Tibial nerve (tissue), 4 donors: ENCODE measurements at places on chromosomes 3 and 15.

DNA sequence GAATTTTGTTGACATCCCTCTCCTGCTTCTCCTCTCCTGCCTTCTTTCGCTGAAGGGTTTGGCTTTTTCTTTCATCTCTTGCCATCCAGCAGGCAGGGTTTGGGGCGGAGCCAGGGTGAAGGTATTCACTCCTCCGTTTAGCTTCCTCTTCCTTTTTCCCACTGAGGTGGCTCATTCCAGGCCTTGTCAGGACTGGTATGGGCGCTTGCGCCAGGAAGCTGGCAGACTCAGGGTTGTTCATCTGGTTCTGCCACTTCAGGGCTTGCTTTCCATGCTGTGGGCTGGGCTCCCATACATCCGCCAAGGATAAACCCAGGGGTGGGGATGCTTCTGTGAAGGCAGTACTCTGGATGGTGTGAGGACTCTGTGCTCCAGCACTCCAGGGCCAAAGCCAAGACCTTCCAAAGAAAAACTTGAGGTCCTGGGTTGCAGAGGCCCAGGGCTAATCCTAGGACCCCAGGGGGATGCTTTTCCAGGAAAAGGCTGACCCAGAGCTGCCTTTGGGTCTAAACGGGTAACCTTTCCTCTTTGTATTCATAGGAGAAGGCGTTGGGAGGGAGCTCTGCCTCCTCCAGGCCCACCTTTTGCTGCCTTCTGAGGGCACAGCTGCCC is 7.7 kb upstream of the AMOTL2 start:
- no peaks in the 10 kb centered on the region for H3K36me3 ChIP-seq
- no peak for DNase-seq
- H3K4me1 ChIP-seq = peaks cover 20% of the 10 kb centered on the region
- H3K4me3 ChIP-seq = no peak overlapping the region

- H3K36me3 ChIP-seq = no peaks in the 10 kb centered on the region
- no peak overlapping the region for H3K4me3 ChIP-seq
- H3K27me3 ChIP-seq = no peaks in the 10 kb centered on the region
- peak overlapping the region; percentile 41 for H3K27ac ChIP-seq
- peaks cover 63% of the 10 kb centered on the region for H3K4me1 ChIP-seq
- DNase-seq = no peak
Observed at GRCh38 chr3:63933459-63933858, 21.3 kb upstream of the SCAANT1 start.

- DNase-seq = no peak
- H3K4me3 ChIP-seq = no peak overlapping the region
- H3K27me3 ChIP-seq = no peaks in the 10 kb centered on the region
- H3K36me3 ChIP-seq = no peaks in the 10 kb centered on the region
Observed at GRCh38 chr15:71306538-71306937, 191.3 kb downstream of the THSD4 start.

DNA sequence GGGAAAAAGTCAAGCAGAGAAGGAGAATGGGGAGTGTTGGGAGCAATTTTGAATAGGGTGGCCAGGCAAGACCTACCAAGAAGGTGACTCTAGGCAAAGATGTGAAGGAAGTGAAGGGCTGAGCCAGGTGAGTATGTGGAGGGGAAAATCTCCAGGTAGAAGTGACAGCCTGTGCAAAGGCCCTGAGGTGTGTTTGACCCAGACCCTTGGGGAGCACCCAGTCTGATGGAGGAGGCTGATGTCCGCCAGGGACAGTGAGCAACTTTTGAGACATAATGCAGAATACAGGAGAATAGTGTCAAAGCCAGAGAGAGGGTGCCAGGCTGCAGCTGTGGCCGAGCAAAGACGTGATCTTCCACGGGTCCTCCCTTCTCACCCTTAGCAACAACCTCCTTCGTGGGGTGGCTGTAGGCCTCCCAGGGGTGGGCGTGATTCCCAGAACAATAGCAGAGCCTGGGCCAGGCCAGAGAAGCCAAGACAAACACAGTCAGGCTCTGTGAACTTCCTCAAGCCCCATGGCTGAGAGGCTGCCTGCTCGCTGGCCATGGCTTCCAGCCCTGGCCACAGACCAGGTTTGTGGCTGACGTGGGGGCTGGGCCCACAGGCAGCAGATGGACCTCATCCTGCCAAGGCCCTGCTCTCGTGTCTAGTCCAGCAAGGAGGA is 58.1 kb downstream of the SLC6A6 start:
- H3K27ac ChIP-seq = no peak overlapping the region
- H3K27me3 ChIP-seq = no peaks in the 10 kb centered on the region
- no peaks in the 10 kb centered on the region for H3K4me1 ChIP-seq
- H3K4me3 ChIP-seq = no peak overlapping the region

GRCh38 chr15:47792231-47792630 is 74.9 kb downstream of the SEMA6D start:
- H3K4me3 ChIP-seq = no peak overlapping the region
- no peak overlapping the region for H3K27ac ChIP-seq
- H3K36me3 ChIP-seq = no peaks in the 10 kb centered on the region
- no peaks in the 10 kb centered on the region for H3K27me3 ChIP-seq
- DNase-seq = no peak

GRCh38 chr3:150073031-150073430 is 102.3 kb upstream of the PFN2 start:
- no peaks in the 10 kb centered on the region for H3K27me3 ChIP-seq
- H3K27ac ChIP-seq = no peak overlapping the region
- H3K36me3 ChIP-seq = no peaks in the 10 kb centered on the region

- H3K4me1 ChIP-seq = no peaks in the 10 kb centered on the region
- no peak for DNase-seq
- H3K4me3 ChIP-seq = no peak overlapping the region
- no peaks in the 10 kb centered on the region for H3K27me3 ChIP-seq
- H3K36me3 ChIP-seq = no peaks in the 10 kb centered on the region
- H3K27ac ChIP-seq = no peak overlapping the region
Observed at GRCh38 chr3:195240171-195240701, 30.7 kb downstream of the XXYLT1 start.

DNA sequence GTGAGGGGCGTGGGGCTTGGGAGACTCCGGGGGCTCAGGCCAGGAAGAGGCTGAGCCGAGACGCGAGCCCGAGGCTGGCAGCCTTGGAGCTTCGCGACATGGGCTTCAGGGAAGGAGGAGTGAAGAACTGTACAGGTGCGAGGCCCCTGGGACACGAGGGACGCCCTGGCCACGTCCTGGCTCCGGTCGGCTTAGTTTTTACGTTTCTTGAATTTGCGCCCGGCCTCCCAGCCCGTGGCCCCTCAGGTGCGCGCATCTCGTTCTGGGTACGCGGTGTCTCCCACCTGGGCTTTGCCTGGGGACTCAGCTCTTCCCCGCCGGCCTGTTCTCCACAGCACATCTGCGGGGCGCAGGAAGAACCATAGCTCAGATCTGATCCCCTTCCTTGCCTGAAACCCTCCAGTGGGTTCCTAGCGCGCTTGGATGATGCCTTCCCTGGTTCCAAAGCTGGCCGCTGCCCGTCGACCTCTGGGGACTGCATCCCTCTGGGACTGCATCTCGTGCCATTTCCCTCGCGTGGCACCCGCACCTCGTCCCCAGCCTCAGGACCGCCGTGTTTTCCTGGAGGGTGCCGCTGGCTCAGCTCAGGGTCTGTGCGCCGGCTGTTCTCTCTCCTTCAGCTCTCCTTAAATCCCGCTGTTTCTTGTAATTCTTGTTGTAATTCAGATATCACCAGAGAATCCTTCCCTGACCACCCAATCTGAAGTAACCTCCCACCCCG is 614 bp downstream of the CHCHD6 start:
- H3K27ac ChIP-seq = no peak overlapping the region
- H3K4me1 ChIP-seq = no peaks in the 10 kb centered on the region
- H3K27me3 ChIP-seq = no peaks in the 10 kb centered on the region

DNA sequence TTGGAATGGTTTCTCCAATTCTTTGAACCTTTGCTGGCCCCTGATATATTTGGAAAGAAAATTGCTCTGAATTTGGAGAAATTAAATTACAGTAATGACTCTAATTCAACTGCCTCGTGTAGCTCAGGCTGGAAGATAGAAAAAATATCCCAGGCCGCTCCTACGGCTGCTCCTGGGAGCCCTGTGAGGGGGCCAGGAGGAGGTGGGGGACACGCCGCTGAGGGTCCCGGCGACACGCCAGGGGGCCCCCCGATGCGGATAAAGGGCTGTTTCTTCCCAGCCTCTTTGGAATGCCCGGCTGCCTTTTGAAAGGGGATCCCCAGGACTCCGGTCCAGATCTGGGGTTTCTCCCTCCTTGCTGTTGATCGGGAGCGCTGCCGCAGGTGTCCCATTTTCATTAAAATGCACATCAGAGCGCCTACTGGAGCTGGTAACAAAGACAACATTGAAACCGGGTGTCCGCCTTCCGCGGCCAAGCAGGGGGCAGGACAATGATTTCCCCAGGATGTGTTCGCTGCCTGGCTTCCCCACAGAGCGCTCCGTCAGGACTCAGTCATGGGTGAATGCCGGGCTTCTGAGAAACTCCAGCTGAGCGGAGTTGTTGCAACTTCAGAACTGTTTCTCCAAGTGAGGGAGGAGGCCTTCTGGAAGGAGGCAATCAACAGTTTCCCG is 200.1 kb upstream of the KBTBD8 start:
- no peaks in the 10 kb centered on the region for H3K36me3 ChIP-seq
- no peaks in the 10 kb centered on the region for H3K27me3 ChIP-seq
- no peak overlapping the region for H3K4me3 ChIP-seq
- DNase-seq = no peak
- H3K27ac ChIP-seq = no peak overlapping the region

- no peak overlapping the region for H3K4me3 ChIP-seq
- no peaks in the 10 kb centered on the region for H3K4me1 ChIP-seq
- H3K36me3 ChIP-seq = no peaks in the 10 kb centered on the region
- DNase-seq = no peak
- H3K27ac ChIP-seq = no peak overlapping the region
- no peaks in the 10 kb centered on the region for H3K27me3 ChIP-seq
Observed at GRCh38 chr3:51276046-51276445, 109.0 kb upstream of the MANF start.

DNA sequence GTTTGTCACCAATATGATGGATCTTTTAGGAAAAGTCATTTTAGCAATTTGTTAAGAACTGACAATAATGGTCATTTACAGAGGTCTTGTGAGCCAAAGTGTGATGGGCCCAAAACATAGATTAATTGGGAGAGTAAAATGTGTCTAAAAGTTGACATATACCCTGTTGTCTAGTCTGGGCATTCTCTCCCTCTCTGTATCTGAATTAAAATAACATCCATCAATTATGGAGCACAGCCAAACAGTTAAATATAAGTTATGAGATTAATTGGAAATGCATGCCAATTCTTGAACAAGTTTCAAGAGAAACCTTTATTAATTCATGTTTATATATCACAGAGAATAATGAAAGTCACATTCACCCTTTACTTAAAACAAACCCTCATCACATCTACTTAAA is 13.6 kb upstream of the NANOGP8 start:
- no peak for DNase-seq
- H3K27ac ChIP-seq = no peak overlapping the region
- no peaks in the 10 kb centered on the region for H3K36me3 ChIP-seq

DNA sequence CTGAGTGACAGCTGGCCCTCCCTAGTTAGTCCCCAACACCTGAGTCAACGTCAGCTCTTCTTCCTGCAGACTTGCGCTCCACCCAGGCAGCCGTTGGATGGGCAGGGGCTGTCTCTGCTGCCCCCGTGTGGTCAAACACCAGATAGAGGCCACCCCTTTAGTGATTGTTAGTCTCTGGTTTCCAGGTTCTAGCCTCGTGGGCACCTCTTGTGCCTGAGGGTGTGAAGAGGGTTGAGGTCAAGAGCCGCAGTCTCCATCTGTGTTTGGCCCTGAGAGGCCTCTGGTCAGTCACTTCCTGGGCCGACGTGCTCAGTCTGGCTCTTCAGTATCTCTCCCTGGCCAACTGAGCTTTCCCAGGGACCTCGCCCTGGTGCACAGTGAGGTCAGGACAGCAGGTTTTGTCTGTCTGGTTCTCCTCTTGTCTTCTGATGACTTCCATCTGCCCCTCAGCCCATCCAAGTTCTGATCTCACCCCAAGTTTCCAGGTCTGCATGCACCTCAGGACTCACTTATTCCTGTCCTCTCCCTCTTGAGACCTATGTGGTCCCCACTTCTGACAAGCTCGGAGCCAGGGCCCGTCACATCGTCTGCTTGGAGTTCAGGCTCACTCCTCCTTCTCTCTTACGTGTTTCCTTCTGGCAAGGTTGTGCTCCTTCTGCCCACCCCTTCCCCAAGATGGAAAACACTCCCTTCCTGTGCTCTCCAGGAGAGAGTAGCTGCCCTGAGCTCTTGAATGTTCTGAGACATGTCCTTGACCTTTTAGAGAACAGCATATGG is 20.9 kb downstream of the CD276 start:
- H3K36me3 ChIP-seq = no peaks in the 10 kb centered on the region
- H3K4me3 ChIP-seq = no peak overlapping the region
- no peaks in the 10 kb centered on the region for H3K4me1 ChIP-seq
- peak; percentile 42 for DNase-seq
- no peaks in the 10 kb centered on the region for H3K27me3 ChIP-seq
- no peak overlapping the region for H3K27ac ChIP-seq

DNA sequence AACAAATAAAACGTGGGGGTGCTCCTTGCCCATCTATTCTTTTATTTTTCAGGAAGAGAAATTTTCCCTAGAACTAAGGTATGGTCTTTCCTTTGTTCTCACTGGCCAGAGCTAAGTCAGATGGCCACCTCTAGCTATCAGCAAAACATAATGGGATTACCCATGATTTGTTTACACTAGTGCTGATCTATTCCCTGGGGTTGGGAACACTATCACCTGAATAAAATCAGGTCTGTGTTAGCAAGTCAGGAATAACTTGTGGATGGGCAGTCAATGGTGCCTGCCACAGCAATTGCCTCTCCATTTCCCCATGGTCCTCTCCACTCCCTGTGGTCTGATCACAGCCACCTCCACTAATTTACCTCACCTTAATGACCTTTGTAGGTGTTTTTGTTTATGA is 181.7 kb upstream of the CADPS start:
- no peaks in the 10 kb centered on the region for H3K27me3 ChIP-seq
- H3K4me1 ChIP-seq = no peaks in the 10 kb centered on the region
- no peaks in the 10 kb centered on the region for H3K36me3 ChIP-seq
- H3K27ac ChIP-seq = no peak overlapping the region
- no peak for DNase-seq

GRCh38 chr3:122377975-122378374 is 5.1 kb downstream of the MIX23 start:
- no peak overlapping the region for H3K27ac ChIP-seq
- no peaks in the 10 kb centered on the region for H3K27me3 ChIP-seq
- peaks cover 17% of the 10 kb centered on the region for H3K36me3 ChIP-seq
